ENCODE measurements at places on chromosomes 13 and 19.

GRCh38 chr13:94014461-94014860, 465.0 kb downstream of the DCT start:
- DNase-seq, result no peak

DNA sequence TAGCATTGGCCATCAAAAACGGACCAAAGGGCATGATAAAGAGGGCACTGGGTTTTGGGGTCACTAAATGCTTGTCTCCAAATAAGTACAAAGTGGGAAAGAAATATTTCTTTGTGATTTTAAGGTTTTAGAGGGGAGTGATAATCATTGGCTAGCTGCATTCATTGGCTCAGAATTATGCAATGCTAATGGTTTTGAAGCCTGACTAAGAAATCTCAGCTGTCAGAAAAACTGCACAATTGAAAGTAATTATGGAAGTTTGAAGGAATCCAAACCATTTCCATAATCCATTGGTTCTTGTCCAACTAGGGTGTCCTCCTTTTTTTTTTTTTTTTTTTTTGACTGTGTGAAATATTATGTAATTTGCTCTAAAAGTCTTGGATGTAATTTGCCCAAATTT, 88.2 kb upstream of the ARGLU1 start:
- DNase-seq, result no peak

DNA sequence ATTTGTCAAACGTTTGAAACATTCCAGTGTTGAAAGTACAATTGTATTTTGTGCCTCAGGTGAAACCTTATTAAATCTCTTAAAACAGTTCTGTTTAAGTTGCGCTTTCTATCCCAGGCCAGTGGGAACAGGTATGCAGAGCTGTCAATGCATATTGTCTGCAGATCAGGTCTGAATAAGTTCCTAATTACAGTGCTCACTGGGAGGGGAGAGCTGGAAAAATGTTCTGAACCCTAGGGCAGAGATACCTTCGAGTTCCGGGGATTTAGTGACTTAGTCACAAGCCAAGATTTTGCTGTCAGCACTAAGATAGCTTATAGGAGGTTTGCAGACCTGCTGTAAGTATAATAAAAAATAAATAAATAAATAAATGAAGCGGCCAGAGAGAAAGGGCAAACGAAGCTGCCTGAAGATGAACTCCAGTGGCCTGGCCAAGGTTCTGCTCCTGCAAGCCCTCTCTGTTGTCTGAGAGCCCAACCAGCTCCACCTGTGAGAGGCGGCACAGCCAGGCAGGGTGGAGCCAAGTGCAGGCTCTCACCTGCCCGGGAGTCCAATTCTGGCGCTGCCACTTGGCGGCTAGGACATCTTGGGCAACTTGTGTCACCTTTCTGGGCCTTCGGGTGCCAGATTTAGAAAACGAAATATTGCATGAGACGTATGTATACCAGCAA, 97.9 kb upstream of the SLC7A1 start:
- DNase-seq, result peak; percentile 75

GRCh38 chr19:41273076-41273475, 8.9 kb downstream of the HNRNPUL1 start:
- no peak for DNase-seq

DNA sequence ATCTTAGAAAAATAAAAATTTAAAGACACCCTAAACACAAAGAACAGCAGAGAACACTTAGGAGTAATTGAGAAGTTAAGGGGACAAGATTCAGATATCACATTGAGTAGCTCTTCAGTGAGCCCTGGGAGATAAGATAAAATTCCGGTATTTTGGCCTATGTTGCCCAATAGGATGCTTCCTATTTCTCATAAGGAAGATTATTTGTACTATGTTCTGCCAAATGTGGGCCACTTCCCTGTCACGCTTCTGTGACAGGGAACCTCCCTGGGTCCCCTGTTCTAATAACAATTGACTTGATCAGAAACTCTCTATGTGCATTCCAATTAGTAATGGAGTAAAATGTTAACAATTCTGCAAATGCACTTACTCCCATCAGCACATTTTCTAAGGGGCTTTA, 310.7 kb downstream of the MYO16 start:
- DNase-seq, result no peak

DNA sequence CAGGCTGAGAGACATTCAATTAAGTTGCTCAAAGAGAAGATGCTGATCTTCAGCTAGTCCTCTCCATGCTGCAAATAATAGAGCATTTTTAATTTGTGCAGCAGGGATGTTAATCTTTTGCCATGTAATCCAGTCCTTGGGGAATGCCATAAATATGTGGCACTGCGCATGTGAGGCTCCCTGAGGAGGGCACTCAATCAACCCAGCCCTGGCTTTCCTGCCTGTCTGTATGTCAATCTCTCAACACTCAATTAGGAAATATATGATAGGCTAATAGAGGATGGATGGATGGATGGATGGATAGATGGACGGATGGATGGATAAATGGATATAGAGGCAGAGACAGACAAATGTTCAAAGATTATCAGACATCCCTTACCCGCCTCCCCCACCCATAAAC, 31.6 kb upstream of the POP4 start:
- no peak for DNase-seq

DNA sequence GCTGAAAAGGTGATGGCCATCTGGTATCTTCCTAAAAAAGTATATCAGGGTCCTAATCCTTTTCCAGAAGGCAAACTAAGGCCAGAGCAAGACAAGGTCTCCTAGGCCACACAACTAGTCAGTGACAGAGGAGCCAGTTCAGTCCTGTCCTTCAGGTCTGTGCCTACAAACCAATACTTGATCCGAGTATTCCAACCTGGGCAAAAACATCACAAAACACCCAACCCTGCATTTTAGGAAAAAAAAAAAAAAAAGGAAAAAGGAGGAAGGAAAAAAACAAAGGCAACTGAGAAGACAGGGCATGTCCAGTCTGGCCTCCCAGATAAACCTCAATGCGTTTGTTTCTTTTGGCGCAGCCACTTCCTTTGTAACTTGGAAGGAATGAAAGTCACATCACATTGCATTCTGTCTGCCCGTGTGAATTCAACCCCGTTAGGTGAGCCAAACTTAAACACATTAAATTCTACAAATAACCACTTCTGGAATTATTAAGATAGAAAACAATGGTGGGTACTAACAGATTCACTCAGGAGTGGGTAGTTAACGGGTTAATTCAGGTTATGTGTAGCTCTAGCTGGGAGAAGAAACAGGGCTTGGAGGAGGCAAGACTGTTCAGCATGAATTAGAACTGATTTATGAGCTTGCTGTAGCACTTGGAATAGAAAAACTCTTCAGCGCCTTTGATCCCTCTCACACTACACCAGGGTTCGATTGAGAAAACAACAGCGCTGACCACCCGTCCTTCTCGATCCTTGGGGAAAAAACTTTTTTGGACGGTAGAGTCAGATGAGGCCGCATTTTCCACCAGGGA, 43.0 kb upstream of the HNRNPA1L2 start:
- DNase-seq, result no peak

DNA sequence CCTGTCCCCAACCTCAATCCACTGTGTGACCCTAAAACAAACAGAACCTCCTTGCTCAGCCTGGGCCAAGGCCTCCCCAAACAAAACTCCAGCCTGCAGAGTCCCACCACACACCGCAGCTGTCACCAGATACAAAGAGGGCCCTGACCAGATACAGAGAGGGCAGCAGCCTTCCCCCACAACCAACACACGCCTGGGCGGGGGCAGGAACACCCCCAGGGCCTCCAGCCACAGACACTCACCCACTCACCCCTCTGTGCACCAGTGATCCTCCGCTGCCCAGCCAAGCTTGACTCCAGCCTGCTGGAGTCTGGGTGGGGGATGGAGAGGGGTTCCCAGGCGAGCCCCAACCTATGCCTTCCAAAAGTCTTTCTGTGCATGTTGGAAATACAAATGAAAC, 5.9 kb upstream of the CIRBP start:
- no peak for DNase-seq

GRCh38 chr19:677201-677600, 1.0 kb downstream of the FSTL3 start:
- no peak for DNase-seq

- no peak for DNase-seq
These were observed 5.6 kb downstream of the INAFM1 start for GRCh38 chr19:47280183-47280797.

DNA sequence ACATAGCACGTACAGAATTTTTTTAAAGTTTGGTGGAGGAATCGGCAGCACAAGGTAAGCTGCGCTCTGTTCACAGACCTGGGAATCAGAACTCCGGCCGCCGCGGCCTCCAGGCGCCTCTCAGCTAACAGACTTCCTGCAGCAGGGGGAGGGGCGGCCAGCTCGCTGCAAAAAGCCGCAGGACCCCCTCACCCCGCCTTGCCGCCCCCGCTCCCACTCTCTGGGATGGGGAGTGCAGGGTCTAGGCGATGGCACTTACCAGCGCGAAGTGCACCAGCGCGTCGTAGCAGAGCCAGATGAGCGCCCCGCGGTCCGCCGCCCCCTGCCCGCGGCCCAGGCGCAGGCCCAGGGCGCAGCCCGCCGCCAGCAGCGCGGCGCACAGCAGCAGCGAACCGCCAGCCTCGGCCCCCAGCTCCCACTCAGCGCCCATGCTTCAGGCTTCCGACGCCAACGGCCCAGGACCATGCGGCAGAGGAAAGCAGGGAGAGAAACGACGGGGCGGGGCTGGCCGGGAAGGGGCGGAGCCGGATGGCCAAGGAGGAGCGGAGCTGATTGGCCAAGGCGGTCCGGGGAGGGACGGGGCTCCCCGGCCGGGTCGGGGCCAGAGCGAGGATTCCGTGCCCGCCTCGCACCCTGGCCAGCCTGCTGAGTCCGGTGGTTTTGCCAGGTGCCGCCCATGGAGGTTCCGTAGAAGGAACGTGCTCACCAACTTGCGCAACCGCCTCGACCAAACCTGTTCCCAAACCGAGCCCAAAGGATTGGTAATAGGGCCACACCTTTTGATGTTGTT, at the start of gene EBPL:
EBPL (minus strand) TSS at position 492 of the 790 bp plus-strand sequence; CDS start at position 430, 62 bp downstream.
- DNase-seq, result peak; percentile 86

DNA sequence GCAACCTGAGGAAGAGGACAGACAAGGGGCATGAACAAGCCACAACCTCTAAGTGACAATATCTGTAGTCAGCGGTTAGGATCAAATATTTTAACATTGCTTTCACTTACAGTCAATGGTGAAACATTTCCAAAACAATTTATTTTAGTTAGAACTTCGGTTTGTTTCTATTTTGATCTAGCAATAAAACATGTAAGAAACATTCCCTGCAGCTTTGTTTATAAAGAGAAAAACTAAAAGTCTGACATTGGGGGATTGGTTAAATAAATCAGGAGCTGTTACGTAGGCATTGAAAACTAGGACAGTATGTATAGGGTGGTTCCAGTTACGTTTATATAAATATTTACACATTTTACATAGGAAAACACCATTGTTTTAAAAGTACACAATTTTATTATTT, 3.4 kb downstream of the URI1 start:
- no peak for DNase-seq

DNA sequence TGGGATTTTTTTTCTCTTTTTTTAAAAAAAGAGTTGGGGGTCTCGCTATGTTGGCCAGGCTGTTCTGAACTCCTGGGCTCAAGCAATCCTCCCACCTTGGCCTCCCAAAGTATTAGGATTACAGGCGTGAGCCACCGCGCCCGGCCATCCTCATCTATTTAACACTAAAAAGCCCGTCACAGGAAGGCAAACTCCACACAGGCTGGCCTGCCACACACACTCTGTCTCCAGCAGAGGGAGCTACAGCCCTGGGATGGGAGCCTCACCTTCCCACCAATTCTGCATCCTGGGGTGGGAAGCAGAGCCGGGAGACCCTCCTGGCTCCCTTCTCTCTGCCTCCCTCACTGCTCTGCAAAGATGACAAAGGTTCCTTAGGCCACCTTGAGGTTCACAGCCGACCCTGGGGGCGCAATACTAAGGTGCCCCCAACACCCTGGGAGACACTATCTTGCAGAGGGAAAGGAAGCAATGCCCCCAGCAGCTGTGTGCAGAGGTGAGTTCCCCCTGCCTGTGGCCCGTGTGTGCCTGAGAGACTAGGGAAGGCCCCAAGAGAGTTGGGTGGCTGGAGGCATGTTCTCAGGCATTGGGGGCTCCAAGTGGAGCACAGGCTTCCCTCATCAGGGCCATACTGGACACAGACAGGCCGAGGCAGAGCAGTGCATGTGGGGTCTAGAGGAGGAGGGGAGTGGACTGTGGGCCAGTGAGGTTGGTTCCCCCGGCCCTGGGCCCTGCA, 27.4 kb upstream of the TIMM44 start:
- DNase-seq, result no peak

DNA sequence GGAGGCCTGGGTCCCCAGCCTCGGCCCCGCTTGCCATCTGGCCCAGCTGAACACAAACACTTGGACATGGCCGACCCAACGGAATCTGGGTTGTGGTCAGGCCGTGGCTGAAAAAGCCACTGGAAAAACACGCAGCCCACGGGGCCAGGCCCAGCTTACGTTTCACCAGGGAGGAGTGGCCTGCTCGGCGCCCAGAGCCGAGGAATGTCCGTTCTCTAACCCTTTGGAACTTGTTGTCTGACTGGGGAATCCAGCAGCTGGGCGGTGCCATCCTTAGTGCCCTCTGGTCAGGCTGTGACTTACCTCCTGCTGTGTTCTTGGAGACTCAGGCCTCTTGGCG, 13.8 kb downstream of the CILP2 start:
- no peak for DNase-seq

- DNase-seq, result no peak
These were observed 97.3 kb downstream of the SERP2 start for GRCh38 chr13:44470638-44471562.

- DNase-seq, result no peak
These were observed 5.4 kb upstream of the ICAM3 start for GRCh38 chr19:10344780-10345179.

DNA sequence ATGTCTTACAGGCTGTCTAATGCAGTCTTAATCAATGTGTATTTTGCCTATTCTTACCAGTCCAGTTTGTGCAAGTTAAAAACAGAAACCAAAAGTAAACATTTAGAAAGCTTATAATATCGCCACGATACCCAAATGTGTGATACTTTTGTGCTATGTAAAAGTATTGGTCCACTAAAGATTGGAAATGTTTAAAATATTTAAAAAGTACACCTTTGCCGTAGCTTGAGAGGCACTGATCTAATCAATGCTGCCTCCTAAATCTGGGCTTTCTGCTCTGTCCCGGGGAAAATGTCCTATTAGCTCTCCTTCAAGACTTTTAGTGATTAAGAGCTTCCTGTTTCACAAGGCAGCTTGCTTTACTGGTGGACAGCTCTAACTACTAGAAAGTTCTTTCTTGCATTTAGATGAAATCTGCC, 64.7 kb downstream of the DNAJC15 start:
- no peak for DNase-seq

GRCh38 chr13:111187960-111188541, 72.9 kb downstream of the ARHGEF7 start:
- no peak for DNase-seq

Measured in LNCaP clone FGC (cell line).